ENCODE measurements at places on chromosomes 11 and 22. TPM values are rescaled to one million over a fixed set of nuclear protein-coding genes. Genes with fewer than 3 reads are reported as not detected.

DNA sequence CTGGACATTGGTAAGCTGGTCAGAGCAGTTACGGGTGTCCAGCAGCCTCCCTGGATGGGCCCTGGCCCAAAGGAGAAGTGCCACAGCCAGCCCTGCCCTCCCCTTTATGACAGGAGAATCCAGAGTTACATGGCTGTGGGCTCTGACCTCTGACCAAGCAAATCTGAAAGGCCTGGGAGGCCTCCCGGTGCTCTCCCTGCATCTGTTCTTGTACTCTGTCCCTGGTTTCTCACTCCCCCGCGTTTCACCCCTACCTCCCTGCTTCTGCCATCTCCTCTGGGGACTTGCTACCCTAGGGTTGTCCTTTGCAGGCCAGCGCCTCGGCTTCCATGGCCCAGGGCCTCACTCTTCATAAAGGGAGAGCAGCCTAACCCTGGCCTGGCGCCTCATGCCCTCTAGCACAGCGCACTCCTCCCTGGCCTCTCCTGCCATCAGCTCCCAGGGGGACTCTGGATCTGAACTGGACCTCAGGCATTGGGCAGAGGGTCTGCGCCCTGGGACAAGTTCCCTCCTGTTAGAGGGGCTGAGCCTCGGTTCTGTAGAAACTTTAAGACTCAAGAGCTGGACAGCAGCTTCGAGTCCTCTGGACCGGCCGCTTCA, 10.7 kb downstream of the PICK1 start:
- no peak for DNase-seq

- DNase-seq = no peak
Measured at GRCh38 chr11:3830088-3830487, 10.7 kb downstream of the RHOG start.

DNA sequence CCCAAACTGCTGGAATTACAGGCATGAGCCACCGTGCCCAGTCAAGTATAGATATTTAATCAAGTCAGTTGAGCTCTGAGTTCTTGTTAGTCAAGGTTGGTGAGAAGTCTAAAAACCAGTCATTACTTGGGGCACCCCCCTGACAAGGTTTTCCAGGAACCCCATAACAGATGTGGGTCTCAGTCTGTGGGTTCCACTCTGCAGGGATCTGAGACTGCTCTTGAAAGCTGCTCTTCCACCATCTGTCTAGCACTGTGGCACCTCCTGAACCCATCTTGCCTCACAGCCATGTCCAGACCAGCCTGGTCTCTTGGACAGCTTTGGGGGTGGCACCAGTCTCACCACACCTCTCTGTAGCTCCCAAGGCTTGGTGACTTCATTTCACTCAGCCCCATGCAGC, 44.3 kb upstream of the PLET1 start:
- no peak for DNase-seq

GRCh38 chr11:116311206-116311605, 461.6 kb downstream of the BUD13 start:
- no peak for DNase-seq

- no peak for DNase-seq
Measured at GRCh38 chr11:12496181-12497025, 119.0 kb downstream of the PARVA start.

GRCh38 chr22:39528080-39528661, 4.4 kb downstream of the RPS19BP1 start:
- DNase-seq = no peak

DNA sequence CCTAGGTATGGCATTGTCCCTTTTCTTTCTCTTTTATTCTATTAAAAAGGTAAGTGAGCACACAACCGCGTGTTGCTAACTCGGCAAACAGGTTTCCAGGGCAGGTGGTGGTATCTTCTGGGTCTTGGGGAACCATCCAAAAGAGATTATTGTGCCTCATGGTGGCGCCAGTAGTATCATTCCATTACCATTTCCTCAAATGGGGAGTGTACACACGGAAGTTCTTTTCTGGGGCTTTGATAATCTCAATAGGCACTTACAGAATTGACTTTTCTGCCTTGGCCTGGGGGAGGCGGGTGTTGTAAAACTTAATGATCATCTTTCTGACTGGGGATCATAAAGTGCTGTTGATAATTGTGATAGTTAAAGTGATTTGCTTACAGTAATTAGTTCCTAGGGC, 234.1 kb downstream of the KIRREL3 start:
- no peak for DNase-seq

DNA sequence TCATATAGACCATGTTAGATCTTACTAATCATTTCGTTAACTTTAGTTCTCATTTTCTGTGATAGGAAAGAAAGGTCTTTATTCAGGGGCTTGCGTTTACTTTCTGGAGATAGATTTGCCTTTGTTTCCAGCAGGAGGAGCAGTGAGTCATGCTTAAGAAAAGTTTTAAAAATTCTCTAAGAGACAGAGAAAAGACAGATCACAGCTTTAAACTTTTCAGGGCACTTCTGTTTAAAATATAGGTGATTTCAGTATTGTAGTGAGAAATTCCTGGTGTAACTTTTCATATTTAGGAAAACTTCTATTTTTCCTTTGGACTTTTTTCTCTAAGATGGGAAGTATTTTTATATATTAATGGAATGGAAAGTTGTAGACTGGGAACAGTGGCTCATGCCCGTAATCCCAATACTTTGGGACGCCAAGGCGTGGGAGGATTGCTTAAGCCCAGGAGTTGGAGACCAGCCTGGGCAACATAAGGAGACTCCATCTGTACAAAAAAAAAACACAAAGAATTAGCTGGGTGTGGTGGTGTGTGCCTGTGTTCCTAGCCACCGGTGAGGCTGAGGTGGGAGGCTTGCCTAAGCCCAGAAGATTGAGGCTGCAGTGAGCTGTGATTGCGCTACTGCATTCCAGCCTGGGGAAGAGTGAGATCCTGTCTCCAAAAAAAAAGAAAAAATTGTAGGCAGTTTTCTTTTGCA, 60.3 kb downstream of the ATXN10 start:
- DNase-seq = peak; percentile 5

DNA sequence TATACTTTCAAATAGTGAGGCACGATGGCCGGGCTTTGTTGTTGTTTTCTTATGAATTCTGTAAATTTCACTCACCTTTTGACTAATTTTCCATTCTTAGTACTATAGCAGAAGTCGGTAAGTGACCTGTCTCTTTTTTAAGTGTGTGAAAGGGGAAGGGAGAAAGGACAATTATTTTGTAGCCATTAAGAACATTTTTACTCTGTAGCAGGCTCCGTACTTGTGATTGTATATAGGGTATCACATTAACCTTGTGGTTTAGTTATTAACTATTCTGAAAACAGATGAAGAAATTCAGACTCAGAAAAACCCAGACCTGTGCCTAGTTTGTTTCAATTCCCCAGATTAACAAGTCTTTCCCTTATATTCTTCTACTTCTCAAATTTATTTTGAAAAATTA, 78.7 kb downstream of the CASP12 start:
- no peak for DNase-seq

DNA sequence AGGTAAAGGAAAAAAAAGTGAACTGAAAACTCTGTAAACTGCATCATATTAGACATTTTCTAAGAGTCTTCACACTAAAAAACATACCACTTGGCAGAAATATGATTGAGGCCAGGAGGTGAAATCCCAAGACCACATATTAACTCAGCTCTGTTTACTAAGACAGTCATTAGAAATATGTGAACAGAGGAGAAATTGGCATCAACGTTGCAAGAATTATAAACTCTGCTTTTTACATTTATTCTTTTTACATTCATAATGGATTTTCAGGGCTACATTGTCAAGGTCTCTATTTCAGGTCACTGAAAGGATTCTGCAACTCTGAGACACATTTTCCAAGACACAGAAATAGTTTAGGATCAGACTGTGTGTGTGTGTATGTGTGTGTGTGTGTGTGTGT, 1364.0 kb downstream of the LRRC4C start:
- DNase-seq = no peak

GRCh38 chr11:69051381-69052342, 2.9 kb downstream of the TPCN2 start:
- no peak for DNase-seq

GRCh38 chr11:88042238-88042637, 133.0 kb downstream of the RAB38 start:
- DNase-seq = no peak

GRCh38 chr22:36424901-36425579, 37.3 kb upstream of the MYH9 start:
- no peak for DNase-seq

DNA sequence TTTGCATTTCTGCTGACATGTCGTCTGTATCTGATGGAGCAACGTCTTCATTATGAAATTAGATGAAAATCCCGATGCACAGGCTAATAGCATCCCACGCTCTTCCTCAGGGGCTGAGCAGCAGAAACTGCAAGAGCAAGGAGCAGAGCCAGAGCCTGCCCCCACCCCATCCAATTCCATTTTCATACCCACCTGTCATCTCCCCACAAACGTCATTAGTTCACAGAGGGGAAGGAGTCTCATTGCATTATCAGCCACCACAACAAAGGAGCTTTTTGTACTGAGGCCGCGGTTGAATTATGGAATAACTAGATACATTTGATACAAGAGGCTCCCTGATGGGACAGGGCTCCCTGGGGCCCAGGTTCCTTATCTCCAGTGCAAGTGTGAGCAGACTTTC, 515.0 kb downstream of the NTM start:
- no peak for DNase-seq

DNA sequence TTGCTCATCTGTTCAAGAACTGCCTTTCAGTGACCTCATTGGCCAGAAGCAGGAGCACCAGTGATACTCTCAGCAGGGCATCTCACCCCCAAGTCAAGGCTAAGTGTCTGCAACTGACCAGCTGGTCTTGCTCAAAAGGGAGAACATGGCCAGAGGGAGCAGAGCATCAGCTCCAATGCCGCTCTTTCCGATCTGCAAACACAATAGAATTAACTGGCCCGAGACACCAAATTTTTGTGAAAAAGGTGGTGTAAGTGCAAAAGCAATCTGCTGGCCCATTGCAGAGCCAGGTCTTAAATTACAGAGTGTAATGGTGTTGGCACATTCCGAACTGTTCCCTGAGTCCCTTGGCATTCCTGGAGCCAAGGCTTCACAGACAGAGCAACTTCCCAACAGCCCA, 97.0 kb downstream of the PKNOX2 start:
- no peak for DNase-seq

- DNase-seq = no peak
Measured at GRCh38 chr22:41469218-41469851, 418 bp downstream of the ACO2 start.

DNA sequence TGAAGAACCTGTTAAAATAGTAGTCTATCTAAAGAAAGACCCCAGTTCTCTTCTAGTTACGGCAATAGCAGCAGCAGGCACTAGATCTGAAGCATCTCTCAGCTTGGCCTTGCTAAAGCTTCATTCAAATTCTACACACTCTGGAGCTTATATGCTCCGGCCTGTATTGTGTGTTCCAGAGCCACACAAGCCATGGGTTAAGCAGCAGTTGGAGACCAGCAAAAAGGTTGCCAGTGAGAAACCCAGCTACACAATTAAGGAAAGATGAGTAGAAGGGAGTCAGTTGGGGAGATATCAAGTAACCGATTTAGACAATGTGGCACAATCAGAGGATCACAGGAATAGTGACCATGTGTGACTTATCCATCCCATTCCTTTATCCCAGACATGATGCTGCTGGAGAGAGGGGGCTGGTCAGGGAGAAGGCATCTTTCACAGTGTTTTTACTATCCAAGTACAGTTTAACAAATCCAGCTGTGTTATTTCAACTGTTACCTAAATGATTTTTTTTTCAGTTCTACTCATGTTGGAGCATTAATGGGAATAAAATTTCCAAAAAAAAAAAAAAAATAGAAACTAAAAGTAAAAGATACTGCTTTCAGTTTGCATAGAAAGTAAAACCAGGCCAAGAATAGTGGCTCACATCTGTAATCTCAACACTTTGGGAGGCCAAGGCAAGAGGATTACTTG, 41.0 kb downstream of the PAX6 start:
- no peak for DNase-seq

DNA sequence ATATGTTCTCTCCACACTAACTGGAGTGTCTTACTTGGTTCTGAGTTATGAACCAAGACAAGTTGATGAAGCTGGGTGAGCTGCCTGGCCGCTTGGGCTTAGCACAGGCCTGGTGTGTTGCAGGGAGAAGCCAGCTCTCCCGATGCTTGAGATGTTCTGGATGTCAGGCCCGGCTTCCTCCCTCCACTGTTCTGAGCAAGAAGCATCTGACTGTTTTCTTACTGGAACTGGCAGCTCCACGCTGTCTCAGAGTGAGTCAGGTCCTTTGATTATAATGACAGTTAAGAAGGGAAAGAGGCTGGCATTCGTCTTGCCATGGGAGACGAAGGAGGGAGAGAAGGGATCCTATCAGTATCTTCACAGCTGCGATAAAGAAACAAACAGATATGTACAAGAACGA, 46.5 kb upstream of the CRTAM start:
- no peak for DNase-seq

- no peak for DNase-seq
Measured at GRCh38 chr22:23831261-23831660, 7.5 kb downstream of the DERL3 start.

- no peak for DNase-seq
Measured at GRCh38 chr11:48006301-48006992, 26.1 kb downstream of the PTPRJ start.

DNA sequence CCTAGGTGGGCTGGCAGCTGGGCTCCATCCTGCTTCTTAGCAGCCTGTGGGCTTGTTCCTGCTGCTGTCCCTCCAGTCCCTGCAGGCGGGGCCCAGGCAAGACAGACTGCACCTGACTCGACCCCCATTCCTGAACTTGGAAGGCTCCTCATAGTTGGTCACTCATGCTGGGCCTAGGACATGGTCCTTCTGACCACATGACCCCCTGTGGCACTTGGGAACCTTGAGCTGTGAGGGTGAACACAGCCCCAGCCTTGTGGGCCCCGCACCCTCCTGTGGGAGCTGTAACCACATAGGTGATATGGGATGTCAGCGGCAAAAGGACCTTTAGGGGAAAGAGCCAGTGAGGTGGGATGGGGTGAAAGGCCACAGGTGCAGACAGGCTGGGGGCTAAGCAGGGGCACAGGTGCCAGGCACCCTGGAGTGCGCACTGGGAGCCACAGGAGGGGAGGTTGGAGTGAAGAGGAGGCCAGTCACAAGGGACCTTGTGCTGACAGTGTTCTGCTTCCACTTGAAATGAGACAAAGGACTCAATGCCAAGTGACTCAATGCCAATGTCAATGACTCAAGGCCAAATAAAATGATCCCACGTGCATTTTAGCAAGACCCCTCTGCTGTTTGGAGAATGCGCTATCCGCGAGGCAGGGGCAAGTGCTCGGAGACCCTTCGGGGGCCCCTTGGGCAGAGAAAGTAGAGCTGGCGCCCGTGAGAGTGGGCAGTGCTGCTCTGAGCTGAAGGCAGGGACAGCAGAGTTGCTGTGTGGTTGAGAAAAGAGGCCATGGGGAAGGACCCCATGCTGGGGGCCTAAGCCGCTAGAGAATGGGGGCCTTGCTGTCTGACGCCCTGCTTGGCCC, 90.7 kb downstream of the MORC2 start:
- no peak for DNase-seq

POU2AF1 gene
- 0.60 TPM for polyA plus RNA-seq

UBQLN3 gene
- polyA plus RNA-seq = not detected

RTN4RL2 gene
- polyA plus RNA-seq = 3.3 TPM

SELENOO gene
- 16.2 TPM for polyA plus RNA-seq

KCNK4 gene
- 0.08 TPM for polyA plus RNA-seq

CDC42EP2 gene
- polyA plus RNA-seq = 10.3 TPM

OTUB1 gene
- polyA plus RNA-seq = 102 TPM

FAT3 gene
- polyA plus RNA-seq = 8.6 TPM

RCOR2 gene
- 12.3 TPM for polyA plus RNA-seq

Data from right renal pelvis (tissue), 4 donors.